ENCODE measurements at places on chromosomes 7 and 10.

DNA sequence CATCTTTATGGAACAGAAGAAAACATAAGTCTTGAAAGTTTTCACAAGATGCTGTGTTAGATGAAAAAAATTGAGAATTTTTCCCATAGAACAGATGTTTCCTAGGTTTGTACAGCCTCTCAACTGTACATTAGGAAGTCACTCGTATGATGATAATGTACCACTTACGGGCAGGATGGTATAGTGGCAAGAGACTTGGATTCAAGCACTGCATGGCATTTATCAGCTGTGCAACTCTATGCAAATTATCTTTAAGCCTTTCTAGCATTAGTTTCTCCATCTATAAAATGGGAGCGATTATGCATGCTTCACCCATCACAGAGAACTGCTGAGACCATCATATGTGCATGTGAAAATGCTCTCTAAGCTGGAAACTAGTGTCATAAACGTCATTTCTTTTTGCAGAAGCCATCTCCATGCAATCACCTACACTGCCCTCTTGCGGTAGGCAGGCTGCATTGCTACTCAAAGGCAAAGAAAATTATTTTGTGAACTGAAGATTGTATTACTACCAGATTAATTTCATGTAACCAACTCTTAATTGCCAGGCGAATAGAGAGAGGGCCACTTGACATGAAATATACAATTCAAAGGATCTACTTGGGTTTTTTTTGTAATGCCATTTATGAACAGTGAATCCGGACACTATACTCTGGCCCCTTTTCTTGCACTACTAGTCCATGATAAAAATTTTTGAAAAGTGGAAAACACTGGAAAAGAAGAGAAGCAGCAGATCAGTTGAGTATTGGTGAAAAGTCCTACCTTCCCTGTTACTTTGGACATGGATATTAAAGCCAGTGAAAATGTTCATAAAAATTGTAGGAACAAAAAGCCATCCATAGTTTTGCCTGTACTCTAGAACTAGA lies 102.3 kb downstream of the JAZF1 start:
- DNase-seq: peak; percentile 54

DNA sequence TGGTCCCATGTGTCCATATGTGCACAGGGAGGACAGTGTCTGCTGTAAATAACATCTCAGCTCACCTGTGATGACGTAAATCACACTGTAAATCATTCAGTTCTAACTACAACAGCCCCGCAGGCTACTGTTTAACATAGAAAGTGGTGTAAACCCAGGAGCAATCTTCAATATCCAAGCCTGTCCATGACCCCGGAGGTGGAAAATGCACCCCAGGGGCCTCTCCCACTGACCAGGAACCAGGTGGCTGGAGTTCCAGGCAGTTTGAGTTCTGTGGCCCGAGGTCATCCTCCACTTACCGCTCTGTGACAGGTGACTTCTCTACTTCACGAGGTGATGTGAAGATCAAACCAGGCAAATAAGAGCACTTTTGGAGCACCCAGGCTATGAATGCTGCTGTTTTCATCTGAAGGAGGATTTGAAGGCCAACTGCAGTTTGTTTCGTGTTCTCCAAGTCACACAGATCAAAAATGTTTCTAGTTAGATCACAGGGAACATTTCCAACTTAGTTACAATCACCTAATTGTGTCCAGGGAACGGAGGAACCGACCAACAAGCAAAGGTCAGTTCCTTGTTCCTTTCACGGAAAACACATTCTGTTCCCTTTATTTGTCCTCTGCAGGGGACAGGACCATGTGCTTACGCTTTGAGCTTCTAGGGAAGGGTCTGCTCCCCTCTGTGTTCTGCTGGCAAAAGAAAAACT lies 131.8 kb downstream of the WDR37 start:
- no peak for DNase-seq

DNA sequence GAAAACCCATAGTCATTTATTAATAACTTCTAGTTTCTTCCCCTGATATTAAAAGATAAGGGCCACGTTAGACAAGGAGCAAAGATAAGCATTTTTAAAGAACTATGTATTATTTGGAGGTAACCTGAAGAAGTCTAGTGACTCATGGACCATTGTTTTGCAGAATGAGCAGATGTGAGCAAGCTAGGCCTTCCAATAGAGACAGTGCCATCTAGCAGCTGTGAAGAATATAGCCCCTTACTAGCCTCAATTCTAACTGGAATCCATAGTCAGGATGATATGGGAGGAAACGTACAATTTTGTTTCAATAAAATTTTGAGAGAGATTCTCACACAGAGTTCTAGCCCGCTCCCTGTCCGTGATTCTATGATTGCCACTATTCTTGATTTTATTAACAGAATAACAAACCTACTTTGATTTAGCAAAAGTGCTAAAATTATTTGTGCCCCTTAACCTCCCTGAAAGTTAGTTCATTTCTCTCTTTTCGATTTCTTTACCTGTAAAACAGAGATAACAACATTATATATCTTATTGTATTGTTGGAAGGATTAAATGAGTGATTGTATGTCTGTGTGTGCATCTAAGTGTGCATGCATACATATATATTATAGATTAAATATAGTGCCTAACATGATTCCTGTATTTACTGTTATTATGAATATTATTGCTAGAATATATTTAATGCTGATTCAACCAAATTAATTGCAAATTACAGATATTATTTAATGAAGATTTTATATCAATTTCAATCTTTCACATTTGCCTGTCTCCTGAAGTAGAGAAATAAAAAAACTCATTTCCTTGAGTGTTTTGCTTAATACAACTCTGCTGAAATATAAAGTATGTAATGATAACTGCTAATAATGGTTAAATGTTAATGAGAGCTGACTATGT lies 22.7 kb downstream of the FAM237B start:
- DNase-seq: peak; percentile 9

DNA sequence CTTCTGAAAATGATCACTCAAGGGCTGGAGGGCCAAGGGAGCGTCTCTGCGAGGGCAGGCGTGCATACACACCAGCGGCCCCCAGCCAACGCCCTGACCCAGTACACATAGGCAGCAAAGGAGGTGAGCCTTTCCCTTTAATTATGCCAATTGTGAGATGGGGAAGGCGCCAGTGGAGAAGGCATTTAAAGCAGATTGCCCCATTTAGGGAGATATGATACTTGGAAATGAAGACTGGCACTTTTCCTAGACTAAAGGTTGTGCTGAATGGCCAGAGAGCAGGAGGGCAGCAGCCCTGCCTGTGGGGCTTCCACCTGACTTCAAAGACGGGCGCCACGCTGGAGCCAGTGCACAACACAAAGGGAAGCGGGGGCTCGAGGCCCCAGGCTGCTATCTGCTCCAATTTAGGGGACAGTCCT lies 24.1 kb downstream of the HIPK2 start:
- DNase-seq: peak; percentile 20

GRCh38 chr10:133378251-133379096 lies 588 bp upstream of the PAOX start:
- DNase-seq: peak; percentile 70

GRCh38 chr7:156886020-156886795 lies 6.8 kb downstream of the LMBR1 start:
- no peak for DNase-seq

DNA sequence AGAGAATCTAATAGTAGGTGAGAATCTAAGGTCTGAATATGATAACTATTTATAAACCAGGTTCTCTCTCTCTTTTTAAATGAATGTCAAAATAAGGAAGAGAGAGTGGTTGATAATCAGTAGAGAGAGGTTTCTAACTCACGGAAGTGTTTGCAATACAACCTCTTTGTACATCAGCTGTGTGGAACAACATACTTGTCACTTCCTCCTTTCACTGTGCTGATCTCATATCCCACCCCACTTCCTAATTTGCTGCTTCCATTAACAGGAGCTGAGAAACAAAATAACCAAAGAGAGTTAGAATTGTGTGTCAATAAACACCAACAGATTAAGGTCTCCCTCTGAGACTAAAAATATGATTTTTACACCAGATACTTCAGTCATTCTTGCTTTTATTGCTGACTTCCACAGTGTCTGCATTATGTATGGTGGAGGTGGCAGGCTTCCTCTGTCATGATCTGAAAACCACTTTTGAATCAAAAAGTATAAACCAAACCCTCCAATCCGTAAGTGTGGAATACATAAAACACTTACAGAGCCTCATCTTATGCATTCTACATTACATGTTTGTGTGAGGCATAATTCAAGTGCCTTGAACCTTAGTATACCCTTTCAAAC lies 25.0 kb downstream of the CACUL1 start:
- DNase-seq: no peak

- peak; percentile 86 for DNase-seq
Observed at GRCh38 chr7:51366930-51367613, 50.5 kb upstream of the COBL start.

Data from cerebellum (tissue), 4 donors.